Osteocyte (in vitro differentiated cells): ENCODE measurements at places on chromosomes 1 and 21.

DNA sequence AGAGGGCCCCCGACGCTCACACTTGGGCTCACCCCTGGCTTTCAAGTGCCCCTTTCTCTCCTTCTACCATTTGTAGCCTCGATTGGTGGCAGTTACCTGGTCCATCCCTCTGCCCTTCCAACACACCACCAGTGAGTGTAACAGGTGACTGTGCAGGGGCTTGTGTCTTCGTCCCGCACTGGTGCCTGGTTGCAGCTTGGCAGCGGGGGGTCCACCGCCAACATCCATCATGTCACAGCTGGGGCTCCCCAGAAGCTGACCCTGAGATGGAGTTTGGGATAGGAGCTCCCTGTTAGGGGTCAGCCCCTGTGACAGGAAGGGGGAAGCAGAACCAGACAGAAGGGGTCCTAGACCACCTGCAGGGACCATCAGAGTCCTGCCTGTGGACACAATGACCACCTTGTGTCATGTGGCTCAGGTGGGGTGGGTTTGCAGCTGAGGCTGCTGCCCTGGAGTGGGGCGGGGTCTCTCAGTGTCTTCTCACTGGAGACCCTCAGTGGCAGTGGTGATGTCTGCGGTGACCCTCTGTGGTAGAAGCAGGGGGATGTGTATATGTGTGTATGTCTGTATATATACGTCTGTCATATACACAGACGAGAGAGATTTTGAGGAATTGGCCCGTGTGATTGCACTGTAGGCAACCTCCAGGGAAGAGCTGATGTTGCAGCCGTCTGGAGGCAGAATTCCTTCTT is 3.6 kb upstream of the CALML6 start:
- DNase-seq: no peak

DNA sequence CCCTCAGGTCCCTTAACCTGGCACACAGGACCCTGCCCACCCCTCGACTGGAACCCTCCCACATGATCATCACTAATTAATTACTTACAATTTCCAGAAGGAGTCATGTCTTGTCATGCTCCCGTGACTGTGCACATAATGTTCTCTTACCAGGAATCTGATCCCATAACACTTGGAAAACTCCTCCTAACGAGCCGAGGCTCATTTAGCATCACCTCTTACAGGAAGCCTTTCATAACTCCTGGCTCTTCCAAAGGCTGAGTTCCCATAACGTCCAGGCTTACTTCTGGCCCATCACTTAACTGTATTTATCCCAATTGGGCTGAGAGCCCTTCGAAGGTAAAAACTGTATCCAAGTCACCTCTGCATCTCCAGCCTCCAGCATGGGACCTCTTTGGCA is 147.9 kb upstream of the JUN start:
- no peak for DNase-seq

DNA sequence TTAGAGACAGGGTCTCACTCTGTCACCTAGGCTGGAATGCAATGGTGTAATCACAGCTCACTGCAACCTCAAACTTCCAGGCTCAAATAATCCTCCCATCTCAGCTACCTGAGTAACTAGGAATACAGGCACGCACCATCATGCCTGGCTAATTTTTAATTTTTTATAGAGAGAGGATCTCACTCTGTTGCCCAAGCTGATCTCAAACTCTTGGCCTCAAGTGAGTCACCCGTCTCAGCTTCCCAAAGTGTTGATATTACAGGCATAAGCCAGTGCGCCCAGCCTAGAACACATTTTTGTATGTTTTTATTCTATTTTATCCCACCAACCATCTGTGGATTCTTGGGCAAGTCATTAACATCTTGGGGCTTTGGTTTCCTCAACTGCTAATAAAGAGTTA is 100.5 kb downstream of the AK5 start:
- DNase-seq: no peak

DNA sequence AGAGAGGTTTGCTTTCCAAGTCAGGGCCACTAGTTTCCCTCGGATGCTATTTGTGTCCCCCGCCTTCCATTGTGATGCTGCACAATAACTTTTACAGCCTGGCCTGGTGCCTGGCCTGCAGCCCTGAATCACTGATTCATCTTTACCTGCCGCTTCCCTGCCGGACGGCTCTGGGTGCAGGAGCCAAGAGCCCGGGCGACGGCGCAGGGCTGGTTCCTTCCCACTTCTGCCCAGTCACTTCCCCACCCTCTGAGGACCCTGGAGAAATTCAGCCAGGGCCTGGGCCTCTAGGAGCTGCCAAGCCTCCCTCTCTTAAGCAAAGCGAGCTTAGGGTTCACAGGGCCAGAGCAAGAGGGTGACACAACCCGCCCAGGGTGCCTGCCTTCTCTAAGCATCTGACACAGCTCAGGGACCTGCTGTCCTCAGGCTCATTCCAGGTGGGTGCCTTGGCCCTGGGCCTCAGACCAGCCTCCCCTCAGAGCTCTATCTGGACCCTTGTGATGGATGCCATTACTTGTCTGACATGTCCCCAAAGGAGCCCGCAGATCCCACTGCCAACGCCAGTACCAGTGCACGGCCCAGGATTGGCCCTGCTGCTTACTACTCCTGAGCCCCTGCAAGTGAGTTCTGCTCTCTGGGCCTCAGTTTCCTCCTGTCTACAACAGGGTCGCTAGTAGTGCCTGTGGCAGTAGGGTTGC is 381.0 kb upstream of the VAMP3 start:
- DNase-seq: peak; percentile 80

DNA sequence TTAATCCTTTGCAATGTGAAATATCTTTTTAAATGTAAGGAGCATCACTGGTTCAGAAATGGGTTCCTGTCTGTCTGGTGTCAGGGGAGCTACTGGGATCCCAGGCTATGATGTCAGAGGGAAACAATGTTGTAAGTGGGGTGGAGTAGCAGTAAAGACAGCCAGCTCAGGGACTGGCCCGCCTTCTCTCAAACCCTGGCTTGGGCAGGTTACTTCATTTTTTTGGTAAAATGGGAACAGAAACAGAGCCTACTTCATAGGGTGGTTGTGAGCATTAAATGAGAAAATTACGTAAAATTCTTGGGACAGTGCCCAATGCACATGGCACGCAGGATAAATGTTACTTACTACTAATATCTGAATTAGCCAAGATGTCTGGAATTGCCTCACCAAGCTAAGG is 30.7 kb upstream of the IL20 start:
- no peak for DNase-seq
